ENCODE measurements at places on chromosomes 3 and 15.

GRCh38 chr15:83064859-83065258, 2.2 kb downstream of the BTBD1 start:
- DNase-seq = no peak

DNA sequence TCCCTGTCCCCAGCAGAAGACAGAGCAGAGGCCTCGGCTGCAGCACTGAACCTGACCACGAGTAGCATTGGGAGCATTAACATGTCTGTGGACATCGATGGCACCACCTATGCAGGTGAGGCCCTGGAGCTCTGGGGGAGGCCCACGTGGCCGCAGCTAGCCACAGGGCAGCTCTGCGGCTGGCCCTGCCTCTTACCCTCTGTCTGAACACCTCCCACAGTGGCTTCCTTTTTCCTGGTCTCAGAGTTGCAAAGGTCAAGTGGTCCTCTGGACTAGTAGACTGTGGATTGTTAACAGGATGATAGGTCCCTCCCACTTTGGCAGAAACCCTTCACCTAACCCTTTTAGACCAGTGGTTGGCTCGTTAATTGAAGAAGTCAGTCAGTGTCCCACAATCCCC, 22.5 kb upstream of the CLK3 start:
- DNase-seq = no peak

GRCh38 chr3:72818092-72818773, 30.0 kb downstream of the SHQ1 start:
- no peak for DNase-seq

GRCh38 chr15:49063402-49064280, 17.4 kb upstream of the SECISBP2L start:
- no peak for DNase-seq

DNA sequence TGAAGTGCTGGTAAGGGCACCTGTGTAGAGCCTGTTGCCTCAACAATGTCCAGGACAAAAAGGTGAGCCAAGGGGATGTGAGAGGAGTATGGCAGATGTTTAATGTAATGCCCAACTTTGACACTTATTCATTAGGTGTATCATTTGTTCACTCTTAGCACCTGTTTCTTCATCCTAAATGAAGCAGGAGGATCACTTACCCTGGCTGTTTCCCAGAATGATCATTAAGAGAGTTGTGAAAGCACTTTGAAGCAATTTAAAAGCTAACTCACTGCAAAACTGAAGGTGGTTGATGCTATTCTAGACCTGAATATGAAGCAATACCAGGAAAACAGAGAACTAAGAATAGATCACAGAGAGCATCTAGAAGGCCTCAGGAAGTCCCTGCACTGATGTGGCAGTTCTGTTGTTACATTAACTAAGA, 3.4 kb upstream of the HHLA2 start:
- DNase-seq = no peak

DNA sequence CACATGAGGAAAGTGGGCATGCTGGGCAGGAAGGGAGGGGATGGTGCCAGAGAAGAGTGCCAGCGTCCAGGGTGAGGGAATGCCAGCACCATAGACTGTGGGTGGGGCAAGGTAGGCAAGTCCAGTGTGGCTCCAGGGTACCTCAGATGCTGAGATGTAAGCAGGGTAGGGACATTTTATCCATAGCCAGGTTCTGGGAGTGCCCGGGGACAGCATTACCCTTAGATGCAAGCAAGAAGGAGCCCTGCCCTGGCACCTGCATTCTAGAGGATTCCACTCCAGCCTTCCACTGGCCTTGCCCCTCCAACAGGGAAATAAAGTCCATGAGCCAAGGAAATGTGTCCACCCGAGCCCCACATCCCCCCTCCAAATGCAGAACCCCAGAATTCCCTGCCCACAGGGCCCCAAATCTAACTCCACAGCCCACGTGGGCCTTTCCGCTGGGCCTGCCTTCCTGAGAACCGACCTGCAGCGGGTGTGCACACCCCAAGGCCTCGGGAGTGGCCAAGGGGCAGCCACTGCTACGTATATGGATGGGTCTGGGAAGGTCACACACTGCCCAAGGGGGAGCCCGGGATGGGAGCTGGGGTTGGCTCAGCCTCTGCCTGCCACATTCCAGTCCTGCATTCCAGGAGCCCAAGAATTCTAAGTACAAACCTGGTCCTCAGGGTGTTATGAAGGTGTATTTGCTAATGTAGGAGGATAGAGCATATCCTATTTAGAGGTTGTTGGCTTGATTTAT, 20.3 kb upstream of the CYP11A1 start:
- no peak for DNase-seq

- no peak for DNase-seq
Observed at GRCh38 chr15:56454836-56455235, 10.1 kb downstream of the MNS1 start.

- no peak for DNase-seq
Observed at GRCh38 chr15:95897651-95898050, 432.8 kb upstream of the NR2F2 start.

DNA sequence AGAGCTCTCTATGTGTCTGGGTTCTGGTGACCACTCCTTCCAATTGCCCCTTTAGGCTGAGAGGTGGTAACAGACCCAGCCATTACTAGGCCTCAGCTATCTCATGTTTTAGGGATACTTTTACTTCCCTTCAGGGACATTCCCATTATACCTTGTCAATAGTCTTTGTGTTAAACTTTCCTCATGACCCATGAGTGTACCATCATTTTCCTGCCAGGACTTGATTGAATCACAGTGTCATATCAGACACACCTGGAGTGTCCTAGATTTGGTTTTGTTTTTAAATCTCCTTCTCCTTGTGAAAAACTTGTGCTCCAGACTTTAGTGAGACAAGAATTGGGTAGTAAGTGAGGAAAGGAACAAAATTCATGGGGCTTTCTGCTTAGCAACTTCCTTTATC, 136.6 kb downstream of the KCNAB1 start:
- no peak for DNase-seq

DNA sequence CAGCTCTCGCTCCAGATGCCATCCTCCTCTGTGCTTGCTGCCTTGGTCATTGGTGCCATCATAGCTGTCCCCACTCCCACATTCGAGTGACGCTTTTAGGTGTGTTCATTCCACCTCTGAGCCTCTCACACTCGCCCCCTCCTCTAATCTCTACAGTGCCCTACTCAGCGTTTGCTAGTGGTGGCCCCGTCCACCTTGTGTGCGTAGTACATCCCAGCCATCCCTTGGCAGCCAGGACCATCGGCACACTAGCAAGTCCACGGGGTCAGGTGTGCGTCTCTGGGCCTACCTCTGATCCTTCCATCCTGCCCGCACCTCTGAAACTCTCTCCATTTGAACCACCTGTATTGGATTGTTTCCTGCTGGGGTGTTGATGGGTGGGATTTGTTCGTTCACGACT, 54.2 kb upstream of the RGMA start:
- no peak for DNase-seq

GRCh38 chr3:122967765-122968164, 59.8 kb downstream of the SEMA5B start:
- DNase-seq = no peak

GRCh38 chr3:119206611-119207511, 33.5 kb downstream of the UPK1B start:
- no peak for DNase-seq

DNA sequence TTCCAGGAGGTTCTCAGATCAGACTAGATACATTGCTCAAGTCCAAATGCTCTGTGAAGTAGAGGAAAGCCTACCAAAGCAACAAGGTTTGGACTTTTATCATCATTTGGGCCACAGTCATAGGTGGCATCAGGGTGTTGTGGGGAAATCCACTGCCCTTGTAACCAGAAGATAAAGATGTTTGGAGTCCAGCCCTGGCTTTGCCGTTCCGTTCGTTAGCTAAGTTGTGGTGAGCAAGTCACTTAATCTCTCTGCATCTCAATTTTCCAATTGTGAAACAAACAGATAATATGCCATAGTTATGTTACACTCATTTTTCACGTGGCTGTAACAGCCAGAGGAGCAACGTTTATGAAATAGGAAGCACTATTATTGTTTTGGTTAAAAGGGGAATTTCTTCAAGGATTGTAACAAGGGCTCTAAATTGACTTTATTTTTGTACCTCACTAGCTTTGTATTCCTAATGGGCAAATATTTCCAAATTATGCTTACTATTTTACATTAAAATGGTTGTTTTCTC, 125.6 kb downstream of the CD47 start:
- no peak for DNase-seq

DNA sequence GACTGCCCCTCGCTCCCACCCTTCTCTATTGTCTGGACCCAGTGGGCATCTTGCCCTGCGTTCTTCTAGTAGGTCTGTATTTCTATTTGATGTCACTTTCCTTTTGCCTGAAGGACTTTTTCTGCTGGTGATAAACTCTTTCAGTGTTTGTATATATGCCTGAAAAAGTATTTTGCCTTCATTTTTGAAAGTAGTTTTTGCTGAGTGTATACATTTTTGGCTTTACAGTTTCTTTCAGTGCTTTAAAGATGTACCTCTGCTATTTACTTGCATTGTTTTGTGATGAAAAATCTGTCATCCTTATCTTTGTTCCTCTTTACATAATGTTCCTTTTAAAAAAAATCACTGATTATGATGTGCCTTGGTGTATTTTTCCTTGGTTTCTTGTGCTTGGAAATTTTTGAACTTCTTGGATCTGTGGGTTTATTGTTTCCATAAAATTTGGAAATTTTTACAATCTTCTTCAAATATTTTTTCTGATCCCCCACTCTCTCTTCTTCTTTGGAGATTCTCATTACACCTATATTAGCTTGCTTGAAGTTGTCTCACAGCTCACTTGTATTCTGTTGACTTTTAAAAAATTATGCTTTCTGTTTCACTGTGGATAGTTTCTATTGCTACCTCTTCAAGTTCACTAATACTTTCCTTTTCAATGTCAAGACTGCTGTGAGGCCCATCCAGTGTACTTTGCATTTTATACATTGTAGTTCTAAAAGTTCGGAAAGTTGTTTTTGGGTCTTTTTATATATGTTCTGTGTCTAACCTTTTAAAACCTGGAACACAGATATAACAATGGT, 67.8 kb downstream of the RGMA start:
- no peak for DNase-seq

GRCh38 chr3:63931290-63931689, 19.1 kb upstream of the SCAANT1 start:
- DNase-seq = no peak

DNA sequence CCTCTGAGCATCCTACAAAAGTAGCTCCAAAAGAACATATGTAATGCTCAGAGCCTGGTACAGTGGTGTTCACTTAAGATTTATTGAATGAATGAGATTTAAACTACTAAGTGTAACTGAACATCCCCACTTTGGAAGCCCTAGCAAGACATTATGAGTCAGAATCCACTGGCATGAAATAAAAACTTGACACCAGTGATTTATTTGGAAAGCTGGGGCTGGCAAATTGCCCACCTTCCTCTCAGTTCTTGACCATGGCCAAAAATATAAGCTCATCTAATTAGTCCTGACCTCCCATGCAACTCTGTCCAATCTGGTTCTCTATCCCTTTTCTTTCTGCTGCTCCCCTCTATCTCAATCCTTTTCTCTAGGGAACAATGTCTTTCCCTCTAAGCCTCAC, 418.0 kb downstream of the PLCL2 start:
- DNase-seq = no peak

DNA sequence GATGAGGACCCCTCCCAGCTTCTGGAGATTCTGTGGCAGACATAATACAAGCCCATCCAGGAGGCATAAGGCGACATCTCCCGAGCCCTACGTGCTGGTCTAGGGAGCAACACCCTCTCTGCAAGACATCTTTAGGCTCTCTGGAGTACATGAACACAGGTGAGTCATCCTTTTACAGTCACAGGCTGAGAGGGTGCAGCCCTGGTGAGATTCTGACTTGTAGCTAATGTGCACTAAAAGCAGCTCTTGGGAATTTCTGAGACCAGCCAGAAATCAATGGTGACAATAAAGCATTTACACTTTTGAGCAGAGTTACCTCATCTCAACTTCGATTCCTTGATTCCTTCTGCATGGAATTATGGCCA, 131.1 kb downstream of the XXYLT1 start:
- DNase-seq = no peak

DNA sequence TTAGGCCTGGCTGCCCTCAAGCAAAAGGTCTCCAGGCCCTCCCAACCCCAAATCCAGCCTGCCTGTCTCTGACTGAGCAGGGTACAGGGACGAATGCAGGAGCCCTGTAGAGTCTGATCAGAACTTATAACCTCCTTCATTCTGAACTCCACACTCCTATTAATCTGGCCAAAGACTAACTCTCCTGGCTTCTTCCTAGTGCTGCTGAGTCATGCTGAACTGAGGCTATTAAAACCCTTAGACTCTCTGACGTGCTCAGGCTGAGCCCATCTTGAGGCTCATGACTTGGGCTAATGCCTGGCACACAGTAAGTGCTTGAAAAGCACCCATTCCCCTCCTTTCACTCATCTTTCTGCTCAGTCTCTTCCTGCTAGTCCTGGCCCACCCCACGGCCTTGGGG, 81.9 kb downstream of the NUP210 start:
- no peak for DNase-seq

GRCh38 chr15:69119683-69120395, 40.6 kb upstream of the GLCE start:
- no peak for DNase-seq

GRCh38 chr15:25932696-25933095, 69.6 kb upstream of the ATP10A start:
- DNase-seq = no peak

- DNase-seq = no peak
Observed at GRCh38 chr3:152243301-152243711, 25.4 kb upstream of the MBNL1 start.

GRCh38 chr15:69060041-69060481, 45.6 kb downstream of the NOX5 start:
- DNase-seq = no peak

GRCh38 chr3:107710851-107711250, 188.1 kb downstream of the BBX start:
- no peak for DNase-seq

DNA sequence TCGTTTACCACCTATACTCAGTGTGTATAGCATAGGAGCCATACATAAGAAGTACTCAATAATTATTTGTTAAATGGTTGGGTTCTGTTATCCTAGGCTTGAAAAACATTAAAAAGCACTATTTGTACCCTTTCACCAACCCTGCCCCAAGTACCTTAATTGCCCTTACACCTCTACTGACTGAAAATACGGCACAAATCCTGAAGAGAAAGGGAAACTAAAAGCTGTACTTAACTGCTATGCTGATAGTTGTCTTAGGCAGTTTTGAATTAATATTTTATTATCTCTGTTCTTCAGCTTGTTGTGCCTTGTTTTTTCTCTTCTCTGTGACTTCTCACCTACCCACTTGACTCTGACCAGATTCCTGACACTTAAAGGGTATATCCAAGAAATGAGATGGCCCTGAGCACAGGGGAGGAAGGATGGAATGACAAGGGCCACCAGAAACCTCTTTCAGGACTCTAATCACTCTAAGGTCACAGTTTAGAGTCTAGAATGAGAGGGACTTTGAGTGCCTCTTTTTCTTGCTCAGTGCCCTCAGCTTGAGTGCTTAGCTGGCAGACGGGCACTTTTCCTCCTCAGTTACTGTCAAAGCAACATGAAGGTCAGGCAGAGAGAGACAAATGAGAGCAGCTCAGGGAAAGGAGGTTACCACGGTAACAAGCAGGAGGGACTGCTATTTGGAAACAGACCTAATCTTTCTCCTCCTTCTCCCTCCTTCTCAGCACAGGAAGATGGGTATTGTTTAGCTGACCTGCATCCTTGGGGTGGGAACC, 136.5 kb downstream of the ZNF609 start:
- DNase-seq = no peak

- DNase-seq = no peak
Observed at GRCh38 chr15:96551722-96552121, 221.2 kb downstream of the NR2F2 start.

Measured in HS-5 (cell line).